ENCODE measurements at places on chromosomes 13 and 19.

DNA sequence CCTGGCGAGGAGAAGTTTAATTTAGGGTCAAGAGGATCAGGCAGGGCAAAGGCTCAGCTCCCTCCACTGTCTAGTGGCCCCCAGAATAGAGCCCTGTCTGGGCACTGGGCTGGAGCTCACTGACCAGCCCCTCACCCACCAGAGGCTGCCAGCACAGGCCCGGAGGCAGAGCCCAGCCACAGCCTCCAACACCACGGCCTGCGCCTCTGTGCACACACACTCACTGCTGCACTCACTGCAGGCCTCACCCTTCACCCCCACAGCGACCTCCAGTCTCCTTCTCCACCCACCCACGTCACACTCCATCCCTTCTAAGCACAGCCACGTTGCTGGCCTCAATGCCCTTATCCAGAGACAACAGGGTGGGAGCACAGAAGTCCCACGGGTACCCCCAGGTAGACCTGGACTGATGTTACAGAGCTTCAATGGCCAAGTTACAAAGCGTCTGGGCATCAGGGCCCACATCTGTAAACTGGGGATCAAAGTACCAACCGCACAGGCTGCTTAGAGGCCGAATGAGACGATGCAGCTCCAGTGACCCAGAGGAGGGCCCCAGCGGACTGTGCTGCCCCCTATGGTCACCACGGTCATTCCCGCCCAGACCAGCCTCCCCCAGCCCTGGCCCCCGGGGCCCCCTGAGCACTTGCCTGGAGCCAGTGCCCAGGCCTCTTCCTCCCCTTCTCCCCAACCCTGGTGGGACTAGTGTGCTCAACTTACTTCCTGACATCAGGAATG lies 4.5 kb upstream of the PRKD2 start:
- no peak for DNase-seq

DNA sequence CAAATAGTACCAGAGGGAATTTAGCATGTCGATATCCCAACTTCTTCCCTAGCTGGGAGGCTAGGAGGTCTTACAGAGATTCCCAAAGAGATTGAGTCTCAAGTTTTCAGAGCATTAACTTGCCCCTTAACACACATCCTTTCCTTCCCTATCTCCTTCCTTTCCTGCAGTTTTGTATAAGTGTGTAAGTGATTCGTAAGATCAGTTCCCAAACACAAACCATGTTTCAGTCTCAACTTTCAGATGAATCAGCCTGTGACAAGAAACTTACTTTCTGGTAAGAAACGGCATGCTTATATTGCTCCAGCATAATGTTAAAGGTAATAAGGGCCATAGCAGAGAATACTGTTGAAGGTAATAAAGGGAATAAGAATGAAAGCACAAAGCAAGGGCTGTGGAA lies 472.2 kb downstream of the LIG4 start:
- DNase-seq: no peak

DNA sequence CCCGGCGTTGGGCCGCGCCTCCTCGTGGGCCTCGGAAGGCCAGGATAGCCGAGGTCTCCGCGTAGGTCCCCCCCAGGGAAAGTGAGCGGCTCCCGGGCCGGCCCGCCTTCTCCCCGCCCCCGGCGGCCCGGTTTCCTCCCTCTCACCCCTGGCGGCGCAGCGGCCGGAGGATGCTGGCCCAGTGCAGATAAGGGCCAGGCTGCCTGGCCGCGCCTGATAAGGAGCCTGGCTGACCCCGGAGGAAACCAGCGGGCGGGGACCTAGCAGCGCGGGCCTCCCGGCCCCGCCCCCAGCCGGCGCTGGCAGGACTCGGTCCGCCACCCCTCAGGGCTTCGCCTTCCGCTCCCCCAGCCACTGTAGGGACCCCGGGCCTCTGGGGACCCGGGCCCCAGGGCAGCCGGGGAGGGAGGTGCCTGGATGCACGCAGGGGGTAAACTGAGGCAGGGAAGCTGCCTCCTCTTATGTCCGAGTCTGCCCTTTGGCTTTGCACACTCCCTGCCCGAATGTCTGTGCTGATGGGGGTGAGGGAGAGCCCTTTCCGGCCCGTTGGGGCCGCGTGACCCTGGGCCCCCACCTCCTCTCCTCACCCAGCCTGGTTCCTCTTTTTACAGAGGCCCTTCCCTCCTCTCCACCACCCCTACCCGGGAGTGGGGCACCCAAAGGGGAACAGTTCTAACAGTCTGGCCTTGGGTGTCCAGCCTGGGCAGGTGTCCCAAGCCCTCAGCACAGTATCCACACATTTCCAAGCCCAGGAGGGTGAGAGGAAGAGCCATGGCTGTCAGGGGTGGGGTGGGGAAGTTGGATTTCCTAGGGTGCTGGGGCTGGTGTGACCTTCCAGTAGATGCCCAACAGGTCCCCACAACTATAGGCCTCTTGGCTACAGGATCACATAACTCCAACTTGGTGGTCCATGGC lies at the start of gene LYL1:
Gene LYL1 (minus strand): TSS at position 193 of the 915 bp plus-strand sequence. CDS start 1,687 bp downstream, outside the sequence.
- peak; percentile 68 for DNase-seq

DNA sequence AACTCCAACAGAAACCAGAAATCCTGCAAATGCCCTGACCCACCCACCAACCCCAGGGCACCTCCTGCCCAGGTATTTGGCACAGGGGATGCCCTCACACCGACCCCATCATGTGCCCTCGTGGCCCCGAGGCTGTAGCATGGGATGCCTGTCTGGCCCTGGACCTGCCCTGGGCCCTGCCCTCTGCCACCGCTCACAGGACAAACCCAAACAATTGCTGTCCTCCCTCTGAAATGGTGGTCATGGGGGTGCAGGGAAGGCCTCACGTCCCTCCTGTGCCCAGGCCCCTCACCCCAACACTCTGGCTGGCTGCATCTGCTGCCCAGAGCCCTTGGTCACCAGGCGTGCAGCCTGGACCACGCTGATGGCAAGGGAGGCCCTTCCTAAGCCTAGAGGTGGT lies 2.1 kb upstream of the ZNF181 start:
- DNase-seq: no peak

DNA sequence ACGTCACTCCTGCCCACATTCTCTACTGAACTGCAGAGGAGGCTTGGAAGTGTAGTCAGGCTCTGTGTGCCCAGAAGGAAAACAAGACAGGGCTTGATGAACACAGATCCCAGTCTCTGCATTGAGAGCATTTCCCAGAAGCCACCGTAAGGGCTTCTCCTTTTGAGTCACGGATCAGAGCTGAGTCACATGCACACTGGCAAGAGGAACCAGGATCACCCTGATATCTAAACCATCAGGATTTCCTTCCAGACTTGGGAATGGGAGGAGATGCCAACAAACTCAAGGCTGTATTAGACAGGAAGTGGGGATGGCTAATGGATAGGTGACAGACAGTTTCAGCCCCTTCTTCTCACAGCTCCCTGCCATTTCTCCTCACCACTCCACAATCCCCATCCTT lies 17.7 kb upstream of the FBXO17 start:
- no peak for DNase-seq

DNA sequence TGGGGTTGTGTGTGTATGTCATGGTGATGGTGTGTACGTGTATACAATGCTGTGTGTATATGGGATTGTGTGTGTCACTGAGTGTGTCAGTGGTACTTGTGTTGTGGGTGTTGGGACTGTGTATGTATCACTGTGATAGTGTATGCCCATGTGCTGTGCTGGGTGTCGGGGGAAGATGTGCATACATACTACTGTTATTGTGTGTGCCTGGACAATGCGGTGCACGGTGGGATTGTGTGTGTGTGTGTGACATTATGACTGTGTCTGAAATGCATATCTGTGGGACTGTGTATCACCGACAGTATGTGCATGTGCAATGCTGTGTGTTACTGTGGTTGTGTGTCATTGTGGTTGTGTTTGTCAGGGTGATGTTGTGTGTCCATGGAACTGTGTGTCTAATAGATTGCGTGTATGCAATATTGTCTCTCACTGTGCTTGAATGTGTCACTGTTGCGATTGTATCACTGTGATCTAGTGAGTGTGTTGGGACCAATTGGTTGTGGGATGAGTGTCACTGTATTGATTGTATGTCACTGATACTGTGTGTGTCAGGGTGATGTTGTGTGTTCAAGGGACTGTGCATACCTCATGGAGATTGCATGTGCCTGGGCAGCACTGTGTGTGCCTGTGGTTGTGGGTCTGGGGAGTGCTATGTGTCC lies 11.0 kb upstream of the BBC3 start:
- no peak for DNase-seq

DNA sequence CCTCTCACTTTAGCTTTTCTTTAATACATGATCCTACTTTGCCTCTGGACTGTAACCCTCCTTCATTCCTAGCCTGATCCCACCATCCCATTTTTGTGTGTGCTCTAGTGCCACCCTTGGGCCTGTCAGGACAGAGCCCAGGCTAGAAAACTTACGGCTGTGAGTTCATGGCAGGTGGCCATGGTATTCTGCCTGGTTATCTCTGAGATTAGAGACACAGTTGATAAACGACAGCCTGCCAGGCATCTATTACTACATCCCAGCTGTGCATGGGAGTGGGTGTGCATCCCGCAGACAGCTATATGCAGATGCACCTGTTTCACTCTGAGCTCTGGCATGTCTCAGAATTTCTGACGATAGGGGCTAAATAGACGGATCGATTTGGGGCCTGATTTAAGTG lies 110.9 kb downstream of the HS6ST3 start:
- no peak for DNase-seq

Data from activated T-cell treated with anti-CD3 and anti-CD28 coated beads, Interleukin-2, amount 50 U/mL, for 24 hours (primary cell).